ENCODE measurements at places on chromosomes 3 and 15.

GRCh38 chr3:106673926-106674569 lies 703.2 kb upstream of the CCDC54 start:
- DNase-seq = peak; percentile 68

- DNase-seq = no peak
Measured at GRCh38 chr3:172334671-172335207, 113.5 kb downstream of the GHSR start.

DNA sequence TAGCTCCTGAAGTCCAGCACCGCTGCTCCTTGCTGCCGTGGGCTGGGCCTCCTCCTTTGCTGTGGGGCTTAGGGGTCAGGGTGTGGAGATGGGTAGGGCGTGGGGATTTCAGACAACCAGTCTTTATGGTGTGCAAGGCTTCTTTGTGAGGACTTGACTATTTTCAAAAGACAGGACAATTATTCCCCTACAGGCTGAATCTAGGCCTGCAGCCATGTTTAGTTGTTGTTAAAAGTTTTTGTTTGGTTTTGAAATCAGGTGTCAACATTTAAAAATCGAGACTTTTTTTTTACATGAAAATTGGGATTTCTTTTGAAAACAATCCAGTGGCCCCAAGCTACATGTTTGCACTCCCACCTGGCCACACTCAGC lies 10.6 kb downstream of the RPL32 start:
- DNase-seq = no peak

DNA sequence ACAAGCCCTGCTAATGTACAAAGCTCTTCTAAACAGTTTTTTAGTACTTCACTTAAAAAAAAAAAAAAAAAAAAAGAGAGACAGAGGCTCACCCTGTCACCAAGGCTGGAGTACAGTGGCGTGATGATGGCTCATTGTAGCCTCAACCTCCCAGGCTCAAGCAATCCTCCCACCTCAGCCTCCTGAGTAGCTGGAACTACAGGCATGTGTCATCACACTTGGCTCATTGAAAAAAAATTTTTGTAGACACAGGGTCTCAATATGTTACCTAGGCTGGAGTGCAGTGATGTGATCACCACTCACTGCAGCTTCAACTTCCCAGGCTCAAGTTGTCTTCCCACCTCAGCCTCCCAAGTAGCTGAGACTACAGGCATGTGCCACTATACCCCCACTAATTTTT lies 47.6 kb upstream of the HEG1 start:
- no peak for DNase-seq

GRCh38 chr3:42264399-42265058 lies 1.5 kb downstream of the CCK start:
- DNase-seq = peak; percentile 40

- peak; percentile 44 for DNase-seq
Measured at GRCh38 chr3:13021141-13022114, 51.8 kb downstream of the IQSEC1 start.

DNA sequence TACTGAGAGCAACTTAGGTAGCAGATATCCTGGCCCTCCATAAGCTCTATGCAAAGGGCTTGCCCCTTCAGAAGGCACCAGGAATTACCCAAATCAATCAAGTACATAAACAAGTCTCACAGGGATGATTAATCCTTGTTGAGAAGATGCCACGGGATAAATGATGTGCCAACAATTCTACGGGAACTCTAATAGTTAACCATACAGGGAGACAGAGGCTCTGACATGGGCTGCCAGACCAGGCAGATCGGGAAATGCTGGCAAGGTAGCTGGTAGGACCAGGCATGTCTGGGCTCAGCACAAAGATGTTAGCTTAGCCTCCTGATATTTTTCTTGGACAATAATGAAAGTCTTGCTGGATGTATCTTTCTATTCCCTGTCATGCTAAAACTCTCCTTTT lies 249.3 kb upstream of the THBS1 start:
- DNase-seq = no peak

- no peak for DNase-seq
Measured at GRCh38 chr3:52248165-52248541, 2.6 kb downstream of the PPM1M start.

- no peak for DNase-seq
Measured at GRCh38 chr15:94359716-94360115, 128.4 kb downstream of the MCTP2 start.

DNA sequence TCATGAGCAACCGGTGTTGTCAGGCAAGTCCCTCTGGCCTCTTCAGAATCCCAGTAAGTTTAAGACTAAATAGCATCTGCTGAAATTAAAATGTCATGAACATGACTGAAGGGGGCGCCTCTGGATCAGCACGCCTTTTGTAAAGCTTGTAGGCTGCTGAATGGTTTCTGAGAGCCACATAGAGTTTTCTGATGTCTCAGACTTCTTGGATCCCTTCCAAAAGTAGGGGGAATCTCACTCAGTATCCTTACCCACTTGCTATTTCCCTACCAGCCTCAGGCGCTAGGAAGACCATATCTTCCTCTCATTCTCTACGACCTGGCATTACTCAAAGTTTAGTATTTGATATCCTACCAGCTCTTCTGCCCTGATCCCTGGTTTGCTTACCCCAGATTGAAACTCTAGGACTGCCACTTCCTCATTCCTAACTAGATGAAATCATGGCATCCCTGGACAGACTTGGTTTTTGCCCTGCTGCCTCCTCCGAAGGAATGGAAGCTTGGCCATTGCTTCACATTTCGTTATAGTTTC lies 62.7 kb upstream of the CD47 start:
- peak; percentile 70 for DNase-seq

- no peak for DNase-seq
Measured at GRCh38 chr15:94610069-94610468, 378.7 kb downstream of the MCTP2 start.

DNA sequence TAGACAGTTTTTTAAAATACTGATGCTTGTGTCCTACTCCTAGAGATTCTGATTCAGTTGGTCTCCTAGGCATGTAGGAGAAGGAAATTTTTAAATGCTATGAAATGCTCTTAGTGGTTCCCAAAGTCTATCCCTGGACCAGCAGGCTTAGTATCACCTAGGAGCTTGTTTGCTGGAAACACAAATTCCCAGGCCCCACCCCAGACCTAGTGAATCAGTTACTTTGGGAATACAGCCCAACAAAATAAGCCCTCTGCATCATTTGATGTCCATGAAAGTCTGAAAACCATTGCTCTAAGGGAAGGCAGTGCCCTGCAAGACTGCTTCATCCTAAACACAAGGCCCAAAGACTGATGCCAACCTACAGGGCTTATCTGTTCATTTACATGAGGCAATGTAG lies 36.3 kb downstream of the CCNL1 start:
- peak; percentile 63 for DNase-seq

- no peak for DNase-seq
Measured at GRCh38 chr15:101129851-101130380, 121.9 kb downstream of the CHSY1 start.

GRCh38 chr15:101320501-101321052 lies 25.5 kb upstream of the SNRPA1 start:
- DNase-seq = no peak

GRCh38 chr15:101068961-101069653 lies 149.9 kb downstream of the LRRK1 start:
- no peak for DNase-seq

DNA sequence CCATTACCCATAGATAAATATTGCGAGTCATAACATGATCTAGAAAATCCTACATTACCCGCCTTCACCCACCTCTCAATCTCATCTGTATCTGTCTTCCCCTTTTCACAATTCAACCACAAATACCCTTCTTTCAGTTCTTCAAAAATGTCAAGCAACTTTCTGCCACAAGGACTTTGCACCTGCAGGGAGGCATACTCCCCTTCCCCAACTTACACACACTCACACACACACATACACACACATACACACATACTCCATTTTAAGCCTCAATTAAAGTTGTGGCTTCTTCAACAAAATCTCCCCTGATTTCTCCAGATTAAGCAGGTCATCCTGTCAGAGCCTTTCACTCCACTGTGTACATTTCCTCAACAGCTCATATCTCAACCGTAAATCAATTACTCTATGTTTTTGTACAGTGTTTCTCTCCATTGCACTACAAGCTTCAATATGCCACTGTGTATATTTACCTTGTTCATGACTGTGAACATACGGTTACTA lies 33.1 kb upstream of the CCDC50 start:
- DNase-seq = no peak

GRCh38 chr3:14510838-14511622 lies 29.1 kb downstream of the GRIP2 start:
- no peak for DNase-seq

- peak; percentile 19 for DNase-seq
Measured at GRCh38 chr3:27147215-27147614, 222.0 kb downstream of the NEK10 start.

DNA sequence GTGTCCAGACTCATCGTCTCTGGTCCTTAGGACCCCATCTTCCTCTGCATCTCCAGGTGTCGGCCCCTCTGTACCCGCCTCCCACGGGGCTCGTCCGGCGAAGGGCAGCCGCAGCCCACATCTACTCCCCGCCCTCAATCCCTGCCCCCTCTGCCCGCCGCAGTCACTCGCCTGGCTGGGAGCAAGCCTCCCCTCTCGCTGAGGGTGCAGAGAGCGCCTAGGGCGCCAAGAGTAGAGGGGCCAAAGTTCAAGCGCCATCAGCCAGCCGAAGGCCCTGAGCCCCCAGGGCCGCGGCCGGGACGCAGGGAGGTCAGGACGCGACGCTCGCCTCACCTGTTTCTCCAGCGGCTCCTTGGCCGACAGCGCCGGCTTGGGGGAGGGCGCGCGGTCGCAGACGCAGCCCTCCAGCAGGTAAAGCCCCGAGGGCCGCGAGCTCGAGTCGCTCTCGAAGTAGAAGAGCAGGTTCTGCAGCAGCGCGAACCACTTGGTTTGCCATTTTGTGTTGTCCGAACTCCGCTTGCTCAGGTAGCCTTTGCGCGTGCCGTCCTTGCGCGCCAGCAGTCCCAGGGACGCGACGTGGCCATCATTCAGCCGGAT lies 592 bp downstream of the RASGRF1 start:
- DNase-seq = no peak

DNA sequence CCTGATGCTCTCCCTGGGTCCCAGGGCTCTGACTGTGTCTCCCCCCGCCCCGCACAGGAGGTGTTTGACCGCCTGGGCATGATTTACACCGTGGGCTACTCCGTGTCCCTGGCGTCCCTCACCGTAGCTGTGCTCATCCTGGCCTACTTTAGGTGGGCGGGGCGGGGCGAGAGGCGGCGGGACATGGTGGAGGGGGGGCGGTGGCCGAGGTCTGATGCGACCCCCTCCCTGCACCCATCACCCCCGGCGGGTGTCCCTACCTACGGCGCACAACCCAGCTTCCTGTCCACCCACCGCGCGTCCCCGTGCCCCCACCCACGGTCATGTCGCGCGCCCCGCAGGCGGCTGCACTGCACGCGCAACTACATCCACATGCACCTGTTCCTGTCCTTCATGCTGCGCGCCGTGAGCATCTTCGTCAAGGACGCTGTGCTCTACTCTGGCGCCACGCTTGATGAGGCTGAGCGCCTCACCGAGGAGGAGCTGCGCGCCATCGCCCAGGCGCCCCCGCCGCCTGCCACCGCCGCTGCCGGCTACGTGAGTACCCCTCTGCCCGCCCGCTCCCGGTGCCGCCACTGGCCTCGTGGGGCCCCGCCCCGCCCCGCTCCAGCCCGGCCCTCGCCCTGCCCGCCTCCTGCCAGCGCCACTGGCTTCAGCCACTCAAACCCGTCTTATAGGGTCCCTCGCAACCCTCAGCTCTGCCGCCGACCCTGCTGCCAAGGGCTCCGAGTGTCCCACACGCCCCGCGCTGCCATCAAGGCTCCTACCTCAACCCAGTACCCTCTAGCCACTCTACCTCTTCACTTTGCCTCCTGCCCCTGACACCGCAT lies 21.0 kb downstream of the PTH1R start:
- no peak for DNase-seq

DNA sequence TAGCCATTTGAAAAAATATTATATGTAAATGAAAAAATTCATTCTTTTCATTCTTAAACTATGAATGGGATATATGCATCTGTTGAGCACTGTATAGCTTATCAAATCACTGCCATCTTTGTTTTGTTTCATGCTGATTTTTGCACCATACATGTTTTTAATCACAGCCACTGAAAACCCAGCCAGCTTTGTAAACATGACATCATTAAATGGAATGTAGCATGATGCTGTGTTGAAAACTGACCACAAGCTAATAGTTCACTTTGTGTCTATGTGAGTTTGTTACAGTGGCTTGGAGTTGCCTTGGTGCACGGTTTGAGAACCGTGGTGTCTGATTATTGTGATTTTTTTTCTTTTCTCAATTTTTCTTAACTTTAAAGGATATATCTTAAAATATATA lies 75.7 kb downstream of the GMPS start:
- peak; percentile 85 for DNase-seq

- DNase-seq = no peak
Measured at GRCh38 chr3:170317954-170318353, 39.6 kb upstream of the SKIL start.

GRCh38 chr3:169665264-169666075 lies 2.0 kb upstream of the MECOM start:
- DNase-seq = no peak

- DNase-seq = peak; percentile 95
Measured at GRCh38 chr3:151903501-151903991, 30.1 kb downstream of the SUCNR1 start.

DNA sequence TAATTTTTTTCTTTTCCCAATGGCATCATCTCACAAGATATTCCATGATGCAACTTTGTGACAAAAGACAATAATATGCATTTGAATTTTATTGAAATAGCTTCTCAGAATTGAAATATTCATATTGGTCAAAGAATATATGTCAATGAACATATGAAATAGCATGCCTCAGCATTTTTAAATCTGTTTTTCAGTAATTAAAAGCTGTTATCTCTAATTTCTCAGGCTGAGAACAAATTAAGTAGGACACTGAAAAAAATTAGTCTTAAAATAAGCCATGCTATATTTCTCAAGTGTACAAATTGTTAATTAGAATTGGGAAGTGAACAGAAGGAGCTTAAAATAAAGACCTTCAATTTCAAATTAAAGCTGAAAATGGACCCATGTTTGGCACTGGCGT lies 570.1 kb downstream of the MFSD1 start:
- no peak for DNase-seq

Measured in fibroblast of the aortic adventitia (primary cell).